ENCODE measurements at places on chromosomes 7 and 10.
A peak's percentile ranks its signal among the peaks of the same experiment; 100 is the strongest.

GRCh38 chr7:75813781-75814236 is at the start of gene CCL24:
TSS of gene CCL24 (minus strand) at chr7:75813806. CDS start at chr7:75813715, 91 bp downstream.
- DNase-seq = no peak

- DNase-seq = no peak
Observed at GRCh38 chr7:141251957-141252356, 178.1 kb downstream of the TMEM178B start.

DNA sequence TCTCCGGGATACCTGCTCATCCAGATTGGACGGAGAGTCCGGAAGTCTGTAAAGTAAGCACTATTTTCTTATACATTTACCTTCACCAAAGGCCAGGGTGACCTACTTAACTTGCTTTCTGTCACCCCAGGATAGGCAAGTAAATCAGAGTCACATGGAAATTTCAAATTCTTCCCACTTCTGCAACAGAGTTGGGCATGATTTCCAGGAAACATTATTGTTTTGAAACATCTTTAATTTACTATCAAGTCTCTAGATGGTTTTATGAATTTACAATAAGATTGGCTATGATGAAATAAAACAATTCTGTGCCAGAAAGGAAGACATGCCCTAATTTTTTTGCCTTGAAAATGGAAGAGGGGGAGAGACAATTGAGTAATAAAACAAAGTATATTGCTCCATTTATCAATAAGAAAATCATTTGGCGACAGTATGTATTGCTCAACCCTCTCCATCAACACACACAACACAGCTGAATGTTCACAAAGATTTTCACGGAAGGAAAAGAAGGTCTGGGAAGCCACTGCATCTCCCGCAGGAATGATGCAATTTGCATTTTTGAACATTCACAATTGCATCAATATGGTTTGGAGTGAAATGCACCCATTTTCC is 702.8 kb downstream of the PARD3 start:
- DNase-seq = no peak

DNA sequence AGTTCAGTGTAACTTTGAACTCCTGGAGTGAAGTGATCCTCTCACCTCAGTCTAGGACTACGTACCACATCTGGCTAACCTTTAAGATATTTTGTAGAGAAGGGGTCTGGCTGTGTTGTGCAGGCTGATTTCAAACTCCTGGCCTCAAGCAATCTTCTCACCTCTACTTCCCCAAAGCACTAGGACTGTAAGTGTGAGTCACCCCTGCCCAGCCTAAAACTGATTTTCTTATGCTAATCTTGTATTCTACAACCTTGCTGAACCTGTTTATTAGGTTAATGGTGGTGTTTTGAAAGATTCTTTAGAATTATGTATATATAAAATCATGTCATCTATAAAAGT is 58.0 kb downstream of the LCOR start:
- DNase-seq = no peak

DNA sequence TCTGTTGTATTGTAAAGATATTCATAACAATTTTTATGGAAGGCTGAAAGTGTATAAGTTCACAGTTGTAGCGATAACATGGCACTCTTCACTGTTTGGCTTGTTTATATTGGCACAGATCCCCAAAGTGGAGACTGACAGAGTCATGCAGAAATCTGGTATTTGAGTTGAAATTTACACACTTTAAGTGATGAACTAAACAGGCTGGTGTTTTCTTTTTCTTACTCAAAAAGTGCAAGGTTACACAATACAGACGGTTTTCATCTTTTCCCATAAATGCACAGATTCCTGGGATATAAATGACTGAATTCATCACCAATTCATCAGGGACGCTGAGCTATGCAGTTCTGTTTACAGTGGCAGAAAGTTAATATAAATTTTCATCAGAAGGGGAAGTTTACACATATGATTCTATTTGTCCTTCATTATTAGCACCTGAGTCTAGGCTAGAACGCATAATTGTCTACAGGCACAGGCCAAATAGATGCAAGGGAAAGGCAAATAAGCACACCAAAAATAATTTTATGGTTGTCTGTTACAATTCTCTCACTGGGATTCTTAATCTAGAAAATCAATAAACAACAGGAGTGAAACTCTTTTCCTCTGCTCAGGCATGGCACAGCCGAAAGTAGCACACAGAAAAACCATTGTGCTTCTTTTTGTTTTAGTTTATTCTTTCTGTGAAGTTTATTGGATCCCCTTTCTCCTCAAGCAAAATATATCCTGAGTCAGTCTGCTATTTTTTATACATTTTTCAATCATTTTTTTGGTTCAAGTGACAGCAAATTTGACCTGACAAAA is 88.0 kb downstream of the FOXP2 start:
- no peak for DNase-seq

- DNase-seq = no peak
Observed at GRCh38 chr7:98802781-98803110, 67.1 kb downstream of the TMEM130 start.

DNA sequence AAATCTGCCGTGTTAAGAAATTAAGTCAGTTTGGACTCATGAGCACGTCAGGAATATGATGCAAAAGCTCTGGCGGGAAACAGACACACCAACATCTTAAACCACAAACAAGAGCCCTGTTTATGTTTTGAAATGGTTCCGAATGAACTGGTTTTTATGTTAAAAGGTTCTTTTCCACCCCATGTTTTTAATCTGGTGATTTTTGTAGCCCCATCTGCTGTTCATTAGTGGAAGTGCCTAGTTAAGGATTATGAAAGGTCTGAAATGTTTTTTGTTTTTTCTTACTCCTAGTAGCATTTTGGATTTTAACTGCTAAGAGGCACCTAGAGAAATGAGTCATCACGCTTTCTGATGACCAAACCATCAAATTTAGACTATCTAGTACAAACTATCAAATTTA is 404.1 kb upstream of the MKI67 start:
- DNase-seq = no peak

DNA sequence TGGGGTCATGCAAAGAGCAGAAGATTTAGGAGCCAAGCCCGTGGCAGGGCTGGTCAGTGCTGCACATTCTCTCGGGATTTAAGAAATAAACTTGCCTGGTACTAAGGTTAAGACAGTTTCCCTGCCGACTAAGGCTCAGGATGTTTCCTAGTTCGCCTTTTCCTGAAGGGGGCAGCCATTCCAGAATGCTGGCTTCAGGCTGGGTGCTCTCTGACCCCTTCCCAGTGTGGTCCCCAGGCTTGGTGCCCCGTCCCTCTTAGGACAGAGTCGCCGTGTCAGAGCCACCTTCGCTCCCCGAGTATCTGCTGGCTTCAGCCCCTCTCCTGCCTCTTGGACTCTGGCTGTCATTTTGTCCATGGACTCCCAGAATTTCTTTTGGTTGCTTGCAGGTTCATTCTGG is 117.2 kb downstream of the ELFN1 start:
- DNase-seq = no peak

DNA sequence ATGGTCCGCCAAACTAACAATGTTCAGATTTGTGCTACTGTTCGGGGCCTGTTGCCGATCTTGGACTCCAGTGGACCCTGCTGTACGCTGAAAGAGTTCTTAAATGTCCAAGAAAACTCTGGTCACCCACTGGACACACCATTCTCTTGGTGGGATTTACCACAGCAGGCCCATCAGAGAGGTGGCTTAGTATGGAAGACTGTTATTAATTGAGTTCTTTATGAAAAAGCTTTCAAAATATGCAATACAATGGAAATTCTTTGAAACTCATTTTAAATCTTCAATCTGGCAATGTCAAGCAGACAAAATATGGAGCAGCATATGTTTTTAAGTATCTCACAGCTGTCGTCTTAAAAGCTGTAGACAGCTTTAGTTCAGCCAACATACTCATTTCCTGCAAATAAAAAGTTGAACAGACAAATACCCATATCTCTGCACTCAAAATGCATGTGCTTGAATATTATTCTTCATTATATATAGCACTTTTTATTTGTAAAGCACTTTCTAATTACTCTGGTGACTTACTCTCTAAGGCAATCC is 37.4 kb upstream of the GRM8 start:
- no peak for DNase-seq

DNA sequence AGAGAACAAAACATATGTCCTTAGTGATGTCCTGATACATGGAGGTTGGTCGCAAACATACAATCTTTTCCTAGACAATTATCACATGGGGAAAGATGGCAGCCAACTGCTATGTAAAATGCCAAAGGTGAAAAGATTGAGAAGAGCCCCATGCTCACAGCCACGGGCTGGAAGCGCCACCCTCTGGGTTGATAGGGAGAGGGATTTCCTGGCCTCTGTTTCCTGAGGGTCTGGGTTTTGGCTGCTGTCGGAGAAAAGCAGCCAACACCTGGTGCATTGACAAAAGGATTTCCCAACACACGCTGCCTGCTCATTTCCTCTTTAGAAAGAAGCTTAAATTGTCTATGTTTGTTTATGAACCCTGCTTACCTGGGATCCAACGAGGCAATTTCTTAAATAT is 43.8 kb downstream of the ITIH5 start:
- DNase-seq = no peak

- DNase-seq = no peak
Observed at GRCh38 chr10:86440874-86441843, 74.6 kb upstream of the GRID1 start.

DNA sequence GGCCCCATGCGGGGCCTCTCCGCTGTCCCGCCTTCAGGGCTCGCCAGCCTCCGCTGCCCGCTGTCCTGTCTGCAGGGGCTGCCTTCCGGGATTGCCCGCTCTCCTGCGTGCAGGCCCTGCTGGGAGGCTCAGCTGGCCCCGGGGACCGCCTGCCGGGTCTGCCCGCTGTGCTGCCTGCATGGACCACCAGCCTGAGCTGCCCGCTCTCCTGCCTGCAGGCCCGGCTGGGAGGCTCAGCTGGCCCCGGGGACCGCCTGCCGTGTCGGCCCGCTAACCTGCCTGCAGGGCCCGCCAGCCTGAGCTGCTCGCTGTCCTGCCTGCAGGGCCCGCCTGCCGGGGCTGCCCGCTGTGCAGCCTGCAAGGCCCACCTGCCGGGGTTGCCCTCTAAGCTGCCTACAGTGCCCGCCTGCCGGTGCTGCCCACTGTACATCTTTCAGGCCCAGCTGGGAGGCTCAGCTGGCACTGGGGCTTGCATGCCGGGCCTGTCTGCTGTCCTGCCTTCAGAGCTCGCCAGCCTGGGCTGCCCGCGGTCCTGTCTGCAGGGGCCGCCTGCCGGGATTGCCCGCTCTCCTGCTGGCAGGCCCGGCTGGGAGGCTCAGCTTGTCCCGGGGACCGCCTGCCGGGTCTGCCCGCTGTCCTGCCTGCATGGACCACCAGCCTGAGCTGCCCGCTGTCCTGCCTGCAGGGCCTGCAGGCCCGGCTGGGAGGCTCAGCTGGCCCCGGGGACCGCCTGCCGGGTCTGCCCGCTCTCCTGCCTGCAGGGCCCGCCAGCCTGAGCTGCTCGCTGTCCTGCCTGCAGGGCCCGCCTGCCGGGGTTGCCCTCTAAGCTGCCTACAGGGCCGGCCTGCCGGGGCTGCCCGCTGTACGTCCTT is 165.1 kb downstream of the GLRX3 start:
- peak; percentile 8 for DNase-seq

All from stimulated activated CD8-positive, alpha-beta memory T cell treated with anti-CD3 and anti-CD28 coated beads, Interleukin-7, amount 100 ng/mL, for 1 hour (primary cell).